Fibroblast of skin of abdomen (primary cell): ENCODE measurements at places on chromosomes 3 and 15.
A peak's percentile ranks its signal among the peaks of the same experiment; 100 is the strongest.

GRCh38 chr3:165868088-165868487 lies 30.9 kb upstream of the BCHE start:
- DNase-seq: no peak

GRCh38 chr3:50267280-50267913 lies 1.6 kb upstream of the SEMA3B start:
- no peak for DNase-seq

- peak; percentile 92 for DNase-seq
Measured at GRCh38 chr3:99319961-99320360, 318.4 kb upstream of the COL8A1 start.

- DNase-seq: no peak
Measured at GRCh38 chr15:96066126-96066525, 264.4 kb upstream of the NR2F2 start.

DNA sequence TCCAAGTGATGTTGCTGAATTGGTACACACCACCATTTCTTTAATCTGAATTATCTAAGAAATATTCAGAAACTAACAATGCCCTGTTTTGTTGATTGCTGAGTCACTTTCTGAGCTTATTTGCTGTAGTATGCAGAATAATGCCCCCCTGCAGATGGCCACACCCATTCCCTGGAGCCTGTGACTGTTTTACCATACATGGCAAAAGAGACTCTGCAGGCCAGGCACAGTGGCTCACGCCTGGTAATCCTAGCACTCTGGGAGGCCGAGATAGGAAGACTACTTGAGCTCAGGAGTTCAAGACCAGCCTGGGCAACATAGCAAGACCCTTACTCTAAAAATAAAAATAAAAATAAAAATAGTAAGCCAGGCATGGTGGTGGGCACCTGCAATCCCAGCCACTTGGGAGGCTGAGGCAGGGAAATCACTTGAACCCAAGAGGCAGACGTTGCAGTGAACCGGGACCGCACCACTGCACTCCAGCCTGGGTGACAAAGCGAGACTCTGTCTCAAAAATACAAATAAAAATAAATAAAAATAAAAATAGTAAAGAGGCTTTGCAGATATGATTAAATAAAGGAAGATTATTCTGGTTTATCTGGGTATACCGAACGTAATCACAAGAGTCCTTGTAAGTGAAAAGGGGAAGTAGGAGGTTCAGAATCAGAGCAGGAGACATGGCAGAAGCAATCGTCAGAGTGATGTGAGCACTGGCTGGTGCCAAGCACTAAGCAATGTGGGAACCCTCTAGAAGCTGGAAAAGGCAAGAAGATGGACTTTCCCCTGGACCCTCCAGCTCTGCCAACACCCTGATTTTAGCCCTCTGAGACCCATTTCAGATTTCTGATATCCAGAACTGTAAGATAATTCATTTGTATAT lies 19.0 kb downstream of the PCYT1A start:
- DNase-seq: peak; percentile 69

- peak; percentile 92 for DNase-seq
Measured at GRCh38 chr3:193872265-193872753, 263.6 kb upstream of the HES1 start.

- DNase-seq: peak; percentile 70
Measured at GRCh38 chr3:159897331-159898075, 91.1 kb upstream of the IL12A start.

DNA sequence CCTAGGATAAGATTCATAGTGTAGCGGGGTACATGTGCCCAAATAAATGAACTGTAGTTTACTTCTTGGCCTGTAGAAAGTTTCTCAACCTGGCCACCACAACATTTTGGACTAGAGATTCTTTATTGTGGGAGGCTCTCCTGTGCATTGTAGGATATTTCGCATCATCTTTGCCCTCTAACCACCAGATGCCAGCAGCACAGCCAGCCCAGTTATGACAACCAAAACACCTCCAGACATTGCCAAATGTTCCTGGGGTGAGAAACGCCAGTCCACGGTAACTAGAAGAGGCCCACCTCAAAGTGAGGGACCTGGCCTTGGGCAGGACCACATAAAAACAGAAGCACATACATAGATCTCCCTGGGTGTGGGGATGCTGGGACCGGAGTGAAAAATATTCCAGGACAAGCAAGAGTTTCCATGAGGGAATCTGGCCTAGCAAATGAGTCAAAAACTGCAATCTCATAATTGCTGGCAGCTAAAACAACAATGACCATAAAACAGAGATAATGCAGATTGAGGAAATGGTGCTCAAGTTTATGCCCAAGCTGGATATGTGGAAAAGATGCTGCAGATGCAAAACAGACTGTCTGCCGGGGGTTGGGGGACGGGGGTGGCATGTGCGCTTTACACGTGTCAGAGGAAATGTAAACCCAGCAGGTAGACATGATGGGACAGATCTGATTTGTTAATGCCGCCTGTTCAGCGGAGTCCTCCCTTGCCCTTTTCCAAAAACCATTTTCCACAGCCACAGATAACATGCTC lies 39.7 kb downstream of the ARHGEF3 start:
- no peak for DNase-seq

GRCh38 chr3:52084216-52084945 lies 28.0 kb upstream of the DUSP7 start:
- DNase-seq: no peak

DNA sequence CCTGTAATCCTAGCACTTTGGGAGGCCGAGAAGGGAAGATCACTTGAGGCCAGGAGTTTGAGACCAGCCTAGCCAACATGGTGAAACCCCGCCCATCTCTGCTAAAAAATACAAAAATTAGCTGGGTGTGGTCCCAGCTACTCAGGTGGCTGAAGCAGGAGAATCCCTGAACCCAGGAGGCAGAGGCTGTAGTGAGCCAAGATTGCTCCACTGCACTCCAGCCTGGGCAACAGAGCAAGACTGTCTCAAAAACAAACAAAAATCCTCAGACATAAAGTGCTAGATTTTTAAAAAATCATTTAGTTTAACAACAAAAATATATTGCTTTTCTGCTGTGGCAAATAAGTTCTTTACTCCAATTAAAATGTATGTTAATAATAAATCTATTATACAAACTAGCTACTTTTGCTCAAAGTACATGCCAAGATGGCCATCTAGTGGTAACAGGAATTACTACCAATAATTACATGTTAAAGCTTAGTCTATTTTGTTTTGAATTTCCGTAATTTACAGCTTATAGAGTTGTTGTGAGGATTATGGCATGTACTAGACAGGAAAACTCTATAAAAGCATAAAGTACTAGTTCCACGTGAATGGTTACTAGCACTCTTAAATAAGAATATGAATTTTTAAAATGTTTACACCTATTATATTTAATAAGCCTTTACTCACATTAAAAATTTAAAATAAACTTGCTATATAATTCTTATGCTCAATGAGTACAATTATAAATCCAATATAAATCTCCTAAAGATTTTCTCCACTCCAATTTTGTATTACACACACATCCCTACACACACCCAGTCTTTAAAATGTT lies 39.0 kb downstream of the GABPB1 start:
- peak; percentile 42 for DNase-seq

DNA sequence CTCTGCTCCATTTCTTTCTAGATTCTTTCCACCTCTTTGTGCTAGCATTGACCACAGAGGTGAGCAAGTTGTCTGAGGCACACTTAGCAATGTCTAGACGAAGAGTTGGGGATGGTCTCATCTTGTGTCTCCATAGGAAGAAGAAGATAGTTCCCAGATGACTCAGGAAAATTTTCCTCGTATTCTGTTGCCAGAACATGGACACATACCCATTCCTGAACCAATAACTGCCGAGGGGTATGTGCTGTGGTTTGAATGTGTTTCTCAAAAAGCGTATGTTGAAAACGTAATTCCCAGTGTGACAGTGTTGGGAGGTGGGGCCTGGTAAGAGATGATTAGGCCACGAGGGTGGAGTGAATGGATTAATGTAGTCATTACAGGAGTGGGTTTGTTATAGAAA lies 107.5 kb upstream of the GALNT15 start:
- peak; percentile 100 for DNase-seq

DNA sequence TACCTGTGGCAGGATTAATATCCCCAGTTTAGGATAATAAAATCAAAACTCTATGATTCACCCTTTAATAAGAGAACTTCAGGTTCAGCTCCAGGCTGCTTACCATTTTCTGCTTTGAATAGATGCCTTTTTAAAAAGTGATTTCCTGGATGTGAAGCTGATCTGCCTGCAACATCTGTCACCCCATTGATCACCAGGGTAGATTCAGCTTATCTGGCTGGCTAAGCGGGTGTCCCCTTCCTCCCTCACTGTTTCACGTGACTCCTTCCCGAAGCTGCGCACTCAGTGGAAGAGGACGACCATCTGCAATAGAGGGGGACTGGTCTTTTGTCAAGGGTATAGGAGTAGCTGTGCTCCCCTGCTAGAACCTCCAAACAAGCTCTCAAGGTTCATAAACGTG lies 128.1 kb downstream of the IL1RAP start:
- no peak for DNase-seq

GRCh38 chr3:175208326-175208725 lies 349.2 kb downstream of the NAALADL2 start:
- DNase-seq: no peak

- DNase-seq: no peak
Measured at GRCh38 chr3:60967141-60967540, 284.1 kb downstream of the FHIT start.

- DNase-seq: no peak
Measured at GRCh38 chr3:48157202-48157840, 30.9 kb downstream of the CDC25A start.

DNA sequence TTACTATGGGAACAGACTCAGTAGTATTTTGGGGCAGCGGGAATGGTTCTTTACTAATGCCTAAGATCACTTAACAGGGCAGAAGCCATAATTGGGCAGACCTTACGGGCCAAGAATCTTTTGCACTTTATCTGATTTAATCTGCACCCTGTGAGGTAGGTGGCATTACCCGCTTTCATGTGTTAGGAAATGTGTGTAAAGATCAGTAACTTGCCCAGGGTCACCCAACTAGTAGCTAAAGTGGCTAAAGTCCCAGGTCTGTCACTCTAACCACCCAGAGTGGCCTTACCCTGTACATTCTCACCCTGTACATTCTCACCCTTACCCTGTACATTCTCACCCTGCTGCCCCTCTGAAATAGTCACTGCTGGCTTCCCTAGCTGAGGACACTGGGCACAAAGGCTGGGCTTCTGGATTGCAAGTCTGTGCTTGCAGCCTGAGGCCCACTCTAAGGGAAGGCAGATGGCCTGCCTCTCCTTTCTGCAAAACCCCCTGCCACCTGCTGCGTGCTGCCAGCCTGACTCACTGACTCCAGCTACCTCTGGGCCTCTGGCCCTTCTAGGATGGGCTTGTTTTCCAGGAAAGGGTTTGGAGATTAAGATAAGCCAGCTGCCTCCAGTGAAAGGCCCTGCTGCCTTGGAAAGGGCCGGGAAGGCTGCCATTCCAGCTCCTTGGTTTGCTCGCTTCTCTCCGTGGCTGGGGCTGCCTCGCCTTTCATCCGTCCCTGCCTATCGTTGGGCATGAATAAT lies 37.5 kb upstream of the MYZAP start:
- DNase-seq: no peak

- no peak for DNase-seq
Measured at GRCh38 chr3:67692621-67693020, 38.2 kb upstream of the SUCLG2 start.
